ENCODE measurements at places on chromosomes 5 and 9.

GRCh38 chr9:77588271-77588937 lies 59.7 kb downstream of the GNA14 start:
- no peak for DNase-seq

DNA sequence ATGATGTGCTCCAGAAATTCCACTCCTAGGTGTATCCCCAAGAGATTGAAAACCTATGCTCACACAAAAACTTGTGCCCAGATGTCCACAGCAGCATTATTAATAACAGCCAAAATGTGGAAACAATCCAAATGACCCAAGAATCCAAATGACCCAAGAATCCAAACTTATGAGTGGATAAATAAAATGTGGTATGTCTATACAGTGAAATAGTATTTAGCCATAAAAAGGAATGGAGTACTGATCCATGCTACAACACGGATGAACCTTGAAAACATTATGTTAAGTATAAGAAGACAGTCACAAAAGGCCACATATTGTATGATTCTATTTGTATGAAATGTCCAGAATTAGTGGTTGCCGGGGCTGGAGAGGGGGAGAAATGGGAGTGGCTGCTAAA lies 80.3 kb downstream of the PSD2 start:
- DNase-seq, result no peak

DNA sequence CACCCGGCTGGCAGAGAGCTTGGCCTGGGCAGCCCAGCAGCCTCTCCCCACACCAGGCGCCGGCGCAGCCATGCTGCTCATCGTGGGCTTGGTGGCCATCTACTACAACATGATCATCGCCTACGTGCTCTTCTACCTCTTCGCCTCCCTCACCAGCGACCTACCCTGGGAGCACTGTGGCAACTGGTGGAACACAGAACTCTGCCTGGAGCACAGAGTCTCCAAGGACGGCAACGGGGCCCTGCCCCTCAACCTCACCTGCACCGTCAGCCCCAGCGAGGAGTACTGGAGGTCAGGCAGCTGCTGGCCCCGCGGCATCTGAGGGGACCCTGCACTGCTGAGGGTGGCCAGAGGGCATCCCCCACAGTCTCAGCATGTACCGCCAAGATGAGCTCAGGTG lies 7.1 kb downstream of the SLC6A7 start:
- DNase-seq, result no peak

GRCh38 chr9:7093040-7093439 lies 335.3 kb downstream of the KDM4C start:
- no peak for DNase-seq

DNA sequence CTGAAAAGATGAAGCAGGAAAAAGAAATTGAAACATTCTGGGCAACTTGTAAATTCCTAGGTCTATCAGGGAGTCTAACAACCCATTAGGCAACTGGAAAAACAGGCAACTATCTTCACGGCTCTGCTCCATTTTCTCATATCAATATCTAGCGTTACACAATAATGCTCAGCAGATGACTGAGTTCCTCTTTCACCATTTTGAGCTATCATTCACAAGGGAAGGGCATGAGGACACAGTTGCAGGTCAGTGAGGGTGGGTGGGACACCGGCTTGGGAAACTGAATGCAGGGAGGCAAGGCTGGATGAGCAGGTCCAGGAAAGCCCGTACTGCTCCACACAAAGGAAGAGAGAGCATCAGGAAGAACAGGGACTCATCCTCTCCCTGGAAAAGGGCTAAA lies 67.0 kb downstream of the FRMD3 start:
- DNase-seq, result no peak

GRCh38 chr5:84779186-84779585 lies 394.5 kb upstream of the EDIL3 start:
- no peak for DNase-seq

DNA sequence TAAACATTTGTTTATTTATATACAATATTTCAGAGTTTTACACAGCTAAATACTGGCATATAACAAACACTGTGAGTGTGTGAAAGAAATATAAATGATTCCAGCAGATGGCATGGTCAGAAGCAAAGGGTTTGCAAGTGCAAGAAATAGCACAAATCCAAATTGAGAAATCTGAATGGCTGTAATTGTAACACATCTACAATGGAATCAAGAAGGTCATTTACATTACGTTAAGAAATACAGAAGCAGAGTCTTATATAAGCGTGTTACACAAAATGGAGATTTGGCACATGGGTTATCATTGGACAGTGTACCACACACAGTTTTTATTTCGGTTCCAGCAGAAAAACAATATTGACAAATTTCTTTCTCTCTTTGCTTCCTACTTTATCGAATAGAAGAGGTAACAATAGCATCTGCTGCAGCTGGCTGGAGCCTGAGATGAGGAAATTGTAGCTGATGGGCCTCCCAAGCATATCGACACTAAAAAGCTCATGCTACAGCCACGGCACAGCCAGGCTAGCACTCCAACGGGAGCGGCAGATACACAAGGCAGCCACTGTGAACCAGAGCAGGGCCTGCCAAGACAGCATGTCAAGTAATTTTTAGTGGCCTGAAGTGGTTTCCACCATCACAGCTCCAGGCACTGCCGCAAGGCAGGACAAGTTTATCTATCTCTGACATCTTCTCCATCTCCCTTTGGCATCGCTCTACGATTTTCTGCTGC lies 564.6 kb upstream of the DMAC1 start:
- no peak for DNase-seq

GRCh38 chr5:77066184-77066583 lies 20.9 kb downstream of the ZBED3 start:
- DNase-seq, result no peak

DNA sequence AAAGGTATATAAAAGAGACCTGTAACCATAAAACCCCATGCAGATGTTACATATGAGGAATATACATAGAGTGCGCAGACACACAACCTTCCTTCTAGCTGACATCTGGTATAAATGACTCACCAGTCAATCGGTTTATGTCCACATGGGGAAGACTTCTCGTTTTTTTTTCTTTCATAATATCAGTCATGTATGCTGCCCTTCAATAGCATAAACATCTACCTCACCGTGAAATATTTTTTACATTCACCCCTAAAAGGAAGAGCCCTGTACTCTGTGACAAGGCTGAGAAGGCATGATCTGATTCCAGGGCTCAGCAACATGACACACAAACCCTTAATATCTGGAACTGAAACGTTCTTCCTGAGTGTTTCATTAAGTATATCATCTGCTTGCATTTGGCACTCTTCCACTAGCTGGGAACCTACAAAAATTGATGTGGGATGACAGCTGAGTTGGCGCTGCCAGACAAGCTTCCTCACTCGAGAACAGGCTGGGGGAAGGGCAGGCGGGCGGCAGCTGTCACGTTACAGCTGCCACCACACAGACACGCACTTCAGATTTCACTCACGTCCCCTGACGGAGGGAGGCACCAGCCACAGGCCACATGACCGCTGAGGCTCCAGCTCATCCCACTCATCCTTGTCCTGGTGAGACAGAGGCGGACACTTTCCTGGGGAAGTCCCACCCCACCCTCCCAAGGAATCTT lies 74.2 kb downstream of the SHB start:
- no peak for DNase-seq

DNA sequence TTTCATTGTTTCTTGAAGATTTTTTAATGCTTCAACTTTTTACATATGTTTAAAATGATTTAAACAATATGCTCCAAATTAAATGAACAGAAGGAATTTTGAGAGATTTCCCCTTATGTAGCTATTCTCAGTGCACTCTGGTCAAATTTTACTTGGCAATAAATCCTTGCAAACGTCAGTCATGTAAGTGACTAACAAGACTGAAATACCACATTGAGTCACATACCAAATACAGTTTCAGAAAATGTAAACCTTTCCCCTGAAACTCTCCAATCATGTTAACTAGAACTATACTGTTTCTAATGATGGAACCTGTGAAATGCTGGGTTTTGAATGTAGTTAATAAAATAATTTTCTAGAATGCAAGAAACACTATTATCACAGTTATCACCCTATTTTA lies 29.6 kb downstream of the SAR1B start:
- DNase-seq, result no peak

DNA sequence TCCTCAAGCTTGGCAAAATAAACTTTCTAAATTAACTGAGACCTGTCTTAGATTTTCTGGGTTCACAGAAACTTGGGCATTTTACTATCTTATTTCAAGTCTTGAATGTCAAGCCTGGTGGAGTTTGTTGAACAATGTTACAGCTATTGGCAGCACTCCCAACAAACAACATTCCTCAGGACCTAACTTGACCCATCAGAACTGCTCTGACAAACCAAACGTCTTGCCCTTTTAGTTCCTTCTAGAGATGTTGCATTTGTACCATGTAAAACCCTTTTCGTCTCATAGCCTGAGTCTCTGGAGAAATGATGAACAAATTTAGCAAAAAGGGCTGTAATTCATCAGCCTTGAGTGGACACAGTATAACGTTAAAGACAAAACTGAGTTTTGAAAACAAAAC lies 51.1 kb downstream of the GNA14 start:
- DNase-seq, result no peak

DNA sequence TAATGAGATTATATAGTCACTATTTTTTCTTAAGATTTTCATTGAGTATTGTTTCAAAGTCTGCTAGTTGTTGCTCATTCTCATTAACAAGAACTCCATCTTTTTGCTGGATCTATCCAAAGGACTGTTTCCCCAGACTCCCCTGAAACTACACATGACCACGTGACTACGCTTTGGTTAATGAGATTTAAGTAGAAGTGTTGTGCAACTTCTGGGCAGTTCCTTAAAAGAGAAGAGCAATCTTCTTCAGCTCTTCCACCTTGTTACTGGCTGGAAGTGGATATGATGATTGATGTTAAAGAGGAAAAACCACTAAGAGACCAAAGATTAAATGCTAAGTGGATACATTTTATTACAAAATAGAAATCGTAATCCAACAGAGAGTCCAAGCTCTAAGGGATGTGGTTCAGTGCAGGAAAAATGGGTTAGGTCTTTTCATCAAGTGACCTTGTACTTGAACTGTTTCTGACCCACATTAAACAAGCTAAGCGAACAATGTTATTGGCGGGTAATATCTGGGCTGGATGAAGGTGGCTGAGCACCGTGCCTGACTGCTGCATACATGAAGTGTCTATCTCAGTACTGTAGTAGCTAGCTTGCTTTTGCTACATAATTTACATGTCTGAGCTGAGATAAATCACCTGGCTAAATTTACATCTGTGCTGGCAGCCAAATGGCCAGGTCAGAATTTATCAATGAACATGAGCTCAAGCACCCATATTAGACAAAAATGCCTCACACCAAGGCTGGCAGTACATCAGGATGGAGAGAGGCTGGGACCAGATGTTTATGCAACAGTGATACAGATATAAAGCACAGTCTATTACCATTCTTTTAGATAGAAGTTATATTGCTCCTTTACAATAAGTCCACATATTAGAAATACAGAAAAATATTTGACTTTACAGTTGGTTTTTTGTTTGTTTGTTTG lies 7.5 kb upstream of the CTNNAL1 start:
- no peak for DNase-seq

DNA sequence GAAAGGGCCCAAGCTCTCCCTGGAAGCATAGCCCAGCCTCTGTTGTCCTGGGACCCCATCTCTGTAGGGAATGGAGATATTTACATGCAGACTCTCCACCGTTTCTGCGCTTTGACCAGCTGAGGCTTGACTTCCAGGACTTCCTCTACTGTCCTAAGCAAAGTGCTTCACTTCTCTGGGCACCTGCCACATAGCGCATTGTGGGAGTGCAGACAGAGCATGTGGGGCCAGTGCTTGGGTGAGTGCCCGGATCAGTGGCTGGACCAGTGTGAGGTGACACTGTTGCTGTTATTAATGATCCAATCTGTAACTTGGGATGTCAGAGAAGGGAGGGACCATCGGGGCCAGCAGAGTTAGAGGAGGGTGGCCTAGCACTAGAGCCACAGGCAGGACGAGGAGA lies 10.5 kb downstream of the CXCL14 start:
- no peak for DNase-seq

- no peak for DNase-seq
These were observed 56.3 kb downstream of the ST8SIA4 start for GRCh38 chr5:100846772-100847171.

GRCh38 chr5:141533897-141534296 lies 45.0 kb downstream of the PCDHGC5 start:
- DNase-seq, result no peak

GRCh38 chr9:99076030-99076429 lies 28.9 kb upstream of the TGFBR1 start:
- DNase-seq, result no peak

GRCh38 chr9:98479967-98480847 lies 224.8 kb upstream of the TBC1D2 start:
- no peak for DNase-seq

- no peak for DNase-seq
These were observed 1090.5 kb upstream of the SEMA6A start for GRCh38 chr5:117665121-117665520.

DNA sequence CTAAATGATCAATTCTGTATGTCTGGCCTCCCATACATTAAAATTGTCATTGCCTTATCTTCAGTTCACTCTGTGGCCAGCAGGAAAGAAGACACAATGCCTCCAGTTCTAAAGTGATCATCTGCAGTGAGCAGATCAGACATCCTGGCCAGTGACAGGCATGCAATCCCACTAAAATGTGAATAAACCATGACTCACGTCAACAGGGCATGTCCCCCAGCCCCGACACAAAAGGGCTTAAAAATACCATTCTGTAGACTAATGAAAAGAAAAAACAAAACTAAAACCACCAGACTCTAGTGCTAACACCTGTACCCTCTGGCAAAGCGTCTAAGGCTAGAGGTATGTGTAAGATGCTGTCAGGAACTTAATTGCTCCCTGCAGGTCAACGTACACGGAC lies 38.5 kb downstream of the DDX31 start:
- no peak for DNase-seq

- DNase-seq, result no peak
These were observed 552 bp downstream of the OTULINL start for GRCh38 chr5:14581891-14582796.

- no peak for DNase-seq
These were observed 65.5 kb downstream of the SYK start for GRCh38 chr9:90867101-90867500.

GRCh38 chr5:180074462-180074861 lies 2.9 kb upstream of the RNF130 start:
- DNase-seq, result no peak

DNA sequence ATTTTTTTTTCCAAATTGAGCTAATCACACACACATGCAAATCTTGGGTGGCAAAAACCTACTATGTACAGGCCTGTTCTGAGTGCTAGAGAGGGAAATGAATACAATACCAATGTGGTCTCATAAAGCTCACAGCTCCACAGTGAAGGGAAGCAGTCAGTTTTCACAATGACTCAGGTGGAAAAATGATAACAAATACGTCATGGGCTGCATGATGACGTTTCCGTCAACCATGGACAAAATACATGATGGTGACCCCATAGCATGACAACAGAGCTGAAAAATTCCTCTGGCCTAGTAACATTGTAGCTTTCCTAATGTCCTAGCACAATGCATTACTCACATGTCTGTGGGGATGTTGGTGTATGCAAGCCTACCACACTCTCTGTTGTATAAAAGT lies 252.5 kb downstream of the TRIM32 start:
- DNase-seq, result no peak
